ENCODE measurements at places on chromosomes 16 and 17.
A peak's percentile ranks its signal among the peaks of the same experiment; 100 is the strongest.

- DNase-seq = no peak
Measured at GRCh38 chr17:61689610-61690180, 98.7 kb upstream of the NACA2 start.

- DNase-seq = no peak
Measured at GRCh38 chr17:36994438-36994837, 45.7 kb downstream of the AATF start.

- DNase-seq = no peak
Measured at GRCh38 chr16:58035356-58036170, 10.0 kb downstream of the MMP15 start.

DNA sequence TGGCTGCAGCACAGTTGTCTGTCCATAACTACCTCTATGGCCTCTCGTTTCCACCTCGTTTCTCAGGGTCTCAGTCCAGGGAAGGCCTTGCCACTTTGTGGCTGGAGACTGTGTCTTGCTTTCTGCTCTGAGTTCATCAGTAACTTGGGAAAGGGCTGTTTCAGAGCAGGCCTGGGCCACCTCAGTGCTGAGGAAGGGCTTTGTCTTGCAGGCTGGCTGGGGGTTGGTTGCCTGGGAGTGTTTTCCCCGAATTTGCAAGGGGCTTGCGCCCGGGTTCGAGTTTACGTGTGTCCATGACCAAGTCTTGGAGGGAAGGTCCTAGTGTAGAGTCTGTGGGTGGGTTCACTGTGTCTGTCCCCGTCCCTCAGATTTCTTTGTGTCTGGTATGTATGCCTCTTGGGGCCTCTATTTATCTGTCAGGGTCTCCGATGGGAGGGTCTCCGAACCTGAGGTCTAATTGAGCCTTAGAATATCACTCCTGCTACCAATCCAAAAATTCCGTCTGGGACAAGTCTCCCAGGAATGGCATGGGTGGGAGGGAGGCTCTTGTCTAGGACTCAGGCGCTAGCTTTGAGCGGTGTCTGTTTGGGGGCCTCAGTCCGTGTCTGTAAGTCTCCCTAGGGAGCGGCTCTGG lies 594 bp upstream of the TGFB1I1 start:
- DNase-seq = no peak

GRCh38 chr17:70098030-70098429 lies 23.0 kb downstream of the KCNJ16 start:
- no peak for DNase-seq

DNA sequence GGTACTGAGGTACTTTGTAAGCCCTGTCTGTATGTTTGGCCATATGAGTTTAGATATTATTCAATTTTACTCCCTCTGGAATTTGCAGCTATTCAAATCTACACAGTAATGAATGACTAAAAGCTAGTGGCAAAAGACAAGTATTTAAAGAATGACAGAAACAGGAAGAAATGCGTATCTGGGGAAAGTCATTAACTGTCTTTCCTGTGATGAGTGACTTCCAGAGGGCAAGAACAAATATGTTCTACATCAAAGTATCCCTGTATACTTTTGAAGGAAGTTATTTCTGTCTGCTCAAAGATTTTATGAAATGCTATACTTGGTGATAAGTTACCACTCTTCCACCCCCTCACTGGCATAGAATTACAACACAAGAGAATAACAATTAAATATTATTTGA lies 489.3 kb upstream of the SOX9 start:
- no peak for DNase-seq

DNA sequence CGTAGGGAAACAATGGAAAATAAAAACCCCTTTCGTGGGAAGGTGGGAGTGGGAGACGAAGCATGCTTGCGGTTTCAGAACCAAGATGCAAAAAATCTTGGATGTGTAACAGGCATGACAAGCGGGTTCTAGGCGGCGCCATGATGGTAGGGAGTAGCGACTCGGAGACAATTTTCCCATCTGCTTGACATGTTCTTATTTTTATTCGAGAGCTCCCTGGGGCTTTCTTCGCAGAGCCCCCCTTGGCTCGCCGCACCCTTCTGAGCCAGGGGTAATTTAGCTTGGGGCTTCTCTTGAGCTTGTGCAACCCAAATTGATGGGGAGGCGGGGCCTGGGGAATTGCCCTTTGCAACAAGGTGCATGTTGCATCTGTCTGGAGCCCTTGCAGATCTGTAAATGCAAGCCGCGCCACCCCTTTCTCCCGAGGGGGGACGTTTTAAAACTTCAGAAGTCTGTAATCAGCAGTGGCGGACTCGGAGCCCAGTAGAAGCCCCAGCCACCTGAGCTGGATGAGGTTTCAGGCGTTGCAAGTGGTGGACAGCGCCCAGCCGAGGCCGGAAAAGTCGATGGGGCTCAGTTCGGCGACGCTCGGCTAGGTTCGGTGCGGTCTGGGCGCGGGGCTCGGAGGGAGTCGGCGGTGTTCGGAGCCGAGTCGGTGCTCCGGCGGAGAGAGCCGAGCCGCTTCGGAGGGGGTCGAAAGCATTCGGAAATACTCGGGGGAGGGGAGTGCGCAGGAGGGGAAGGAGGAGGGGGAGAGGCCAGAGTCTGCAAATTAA lies 2.9 kb downstream of the GNAO1 start:
- no peak for DNase-seq

- no peak for DNase-seq
Measured at GRCh38 chr17:7499161-7499560, 15.0 kb downstream of the POLR2A start.

DNA sequence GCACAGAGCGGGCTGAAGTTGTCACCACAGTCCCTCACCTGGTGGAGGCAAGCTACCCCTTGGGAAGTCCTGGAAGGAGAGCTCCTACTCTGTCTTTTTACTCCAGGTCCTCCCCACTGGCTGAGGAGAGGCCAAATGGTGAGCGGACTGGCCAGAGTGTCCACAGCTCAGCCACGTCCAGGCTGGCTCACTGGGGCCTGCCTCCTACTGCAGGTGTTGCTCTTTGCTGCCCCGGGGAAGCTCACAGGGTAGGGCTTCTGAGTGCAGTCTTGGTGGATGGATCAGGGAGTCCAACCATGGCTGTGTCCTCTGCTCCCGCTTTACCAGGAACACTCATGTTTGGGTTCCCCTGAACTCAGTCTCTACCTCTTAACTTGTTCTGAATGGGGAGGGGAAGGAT lies 2.7 kb downstream of the B9D1 start:
- DNase-seq = no peak

- DNase-seq = peak; percentile 55
Measured at GRCh38 chr17:3913531-3914311, 2.5 kb downstream of the P2RX1 start.

GRCh38 chr16:84323606-84324005 lies 28.9 kb downstream of the WFDC1 start:
- DNase-seq = no peak

DNA sequence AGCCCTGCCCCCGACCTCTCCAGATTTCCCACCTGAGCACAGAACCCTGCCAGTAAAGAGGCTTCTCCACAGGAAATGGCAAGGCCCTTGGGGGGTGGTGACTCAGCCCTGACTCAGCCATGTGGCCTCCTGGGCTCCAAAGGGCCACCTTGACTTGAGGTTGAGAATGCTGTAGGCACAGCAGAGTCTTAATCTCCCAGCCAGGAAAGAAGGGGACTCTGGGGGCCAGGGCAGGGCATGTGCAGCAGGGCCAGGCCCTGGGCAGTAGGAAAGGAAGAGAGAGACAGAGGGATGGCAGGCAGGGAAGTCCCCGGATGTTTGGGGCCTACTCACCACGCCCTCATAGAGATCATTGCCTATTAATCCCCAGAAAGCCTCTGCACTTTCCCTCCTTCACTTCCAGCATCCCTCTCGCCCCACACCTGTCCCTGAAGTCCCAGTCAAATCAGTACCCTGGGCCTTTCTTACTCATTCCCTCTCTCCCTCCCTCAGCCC lies 4.8 kb upstream of the ITGA3 start:
- no peak for DNase-seq

- DNase-seq = no peak
Measured at GRCh38 chr17:66135896-66136295, 56.0 kb downstream of the CEP112 start.

- DNase-seq = no peak
Measured at GRCh38 chr16:51407921-51408320, 256.9 kb upstream of the SALL1 start.

DNA sequence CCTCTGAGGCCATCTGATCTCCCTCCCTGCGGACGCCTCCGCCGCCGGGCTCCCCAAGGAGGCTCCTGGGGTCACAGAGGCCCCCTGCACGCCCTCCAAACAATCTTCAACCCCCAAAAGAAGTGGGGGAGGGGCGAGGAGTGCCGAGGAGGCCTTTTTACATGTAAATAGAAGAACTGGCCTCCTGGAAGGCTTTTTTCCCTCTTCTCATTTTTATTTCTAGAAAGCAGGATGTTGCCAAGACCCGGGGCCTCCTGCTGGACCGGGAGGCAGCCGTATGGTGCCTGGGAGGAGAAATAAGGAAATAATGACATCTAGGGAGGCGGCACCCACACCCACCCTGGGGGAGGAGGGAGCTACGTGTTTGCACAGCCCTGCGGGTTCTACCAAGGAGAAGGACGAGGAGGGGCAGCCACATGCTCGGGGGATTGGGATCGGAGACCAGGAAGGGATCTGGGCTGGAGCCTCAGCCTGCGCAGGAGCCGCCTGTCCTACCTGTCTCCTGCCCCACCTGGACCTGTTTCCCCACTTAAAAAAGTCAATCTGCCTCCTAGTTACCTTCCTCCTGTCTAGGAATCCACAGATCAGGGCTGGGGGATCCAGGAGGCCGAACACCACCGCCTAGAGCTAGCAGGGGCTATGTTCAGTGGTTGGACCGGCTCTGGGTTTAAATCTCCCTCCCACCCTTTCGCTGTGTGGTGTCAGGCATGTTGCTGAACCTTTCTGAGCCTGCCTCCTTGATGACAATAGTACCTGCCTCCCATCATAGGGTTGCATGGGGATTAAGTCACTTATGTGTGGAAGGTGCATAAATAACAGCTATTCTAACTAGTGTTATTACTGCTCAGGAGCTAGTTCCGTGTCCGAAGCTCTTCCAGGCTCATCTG lies 175.7 kb upstream of the GSE1 start:
- no peak for DNase-seq

GRCh38 chr17:50939795-50940684 lies 73.9 kb upstream of the TOB1 start:
- no peak for DNase-seq

- DNase-seq = no peak
Measured at GRCh38 chr16:52460639-52461178, 86.2 kb downstream of the TOX3 start.

DNA sequence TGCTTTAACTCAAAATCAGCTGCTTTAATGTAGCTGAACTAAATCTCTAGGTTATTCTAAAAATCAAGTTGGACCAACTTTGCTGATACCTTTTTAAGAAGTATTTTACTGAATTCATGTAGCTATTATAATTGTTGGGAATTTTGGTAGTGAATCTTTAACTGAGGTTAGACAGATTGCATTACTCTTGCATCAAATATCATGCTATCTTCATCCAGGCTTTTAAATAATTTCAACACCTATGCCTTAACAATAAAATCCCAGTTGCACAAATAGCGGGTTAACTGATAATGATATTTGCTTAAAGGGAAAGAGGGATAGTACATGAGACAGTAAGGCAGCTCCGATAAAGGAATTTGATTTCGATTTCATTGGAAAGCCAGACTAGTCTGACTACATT lies 241.3 kb upstream of the TBX2 start:
- DNase-seq = no peak

- DNase-seq = no peak
Measured at GRCh38 chr16:1367486-1368174, 15.9 kb downstream of the GNPTG start.

DNA sequence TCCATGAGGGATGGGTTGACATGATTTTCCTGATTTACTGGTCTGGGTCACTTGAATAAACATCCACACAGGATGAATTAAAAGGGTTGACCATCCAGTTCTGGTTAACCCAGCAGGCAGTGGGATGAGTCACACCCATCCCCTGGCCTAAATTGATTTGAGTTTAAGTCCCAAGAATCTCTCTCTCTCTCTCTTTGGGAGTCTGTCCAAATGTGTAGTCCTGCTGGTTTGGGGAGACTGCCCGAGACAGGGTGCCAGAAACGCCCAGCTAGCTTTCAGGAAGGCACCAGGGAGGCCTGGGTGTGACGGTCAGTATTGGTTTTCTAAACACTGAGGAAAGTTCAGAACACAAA lies 38.8 kb downstream of the SCPEP1 start:
- no peak for DNase-seq

- DNase-seq = no peak
Measured at GRCh38 chr16:50602531-50603205, 54.5 kb downstream of the NKD1 start.

DNA sequence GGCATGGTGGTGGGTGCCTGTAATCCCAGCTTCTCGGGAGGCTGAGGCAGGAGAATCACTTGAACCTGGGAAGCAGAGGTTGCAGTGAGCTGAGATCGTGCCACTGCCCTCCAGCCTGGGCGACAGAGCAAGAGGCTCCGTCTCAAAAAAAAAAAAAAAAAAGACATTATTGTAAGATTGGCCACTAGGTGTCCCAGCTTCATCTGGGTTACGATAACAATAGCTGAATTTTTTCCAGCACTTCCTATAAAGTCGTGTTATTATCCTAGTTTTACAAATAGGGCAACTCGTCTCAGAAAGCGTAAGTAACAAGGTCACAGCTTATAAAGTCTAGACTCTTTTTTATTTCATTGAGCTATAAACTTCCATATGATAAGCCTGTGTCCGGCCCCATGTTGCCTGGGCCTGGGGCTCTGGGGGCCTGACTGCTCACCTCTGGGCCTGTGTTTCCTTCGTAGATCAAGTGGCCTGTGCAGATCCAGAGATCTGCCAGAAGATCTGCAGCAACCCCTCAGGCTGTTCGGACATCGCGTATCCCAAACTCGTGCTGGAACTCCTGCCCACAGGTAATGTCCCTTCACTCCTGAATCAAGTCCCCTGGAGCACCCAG lies 60.5 kb downstream of the SLC5A11 start:
- no peak for DNase-seq

DNA sequence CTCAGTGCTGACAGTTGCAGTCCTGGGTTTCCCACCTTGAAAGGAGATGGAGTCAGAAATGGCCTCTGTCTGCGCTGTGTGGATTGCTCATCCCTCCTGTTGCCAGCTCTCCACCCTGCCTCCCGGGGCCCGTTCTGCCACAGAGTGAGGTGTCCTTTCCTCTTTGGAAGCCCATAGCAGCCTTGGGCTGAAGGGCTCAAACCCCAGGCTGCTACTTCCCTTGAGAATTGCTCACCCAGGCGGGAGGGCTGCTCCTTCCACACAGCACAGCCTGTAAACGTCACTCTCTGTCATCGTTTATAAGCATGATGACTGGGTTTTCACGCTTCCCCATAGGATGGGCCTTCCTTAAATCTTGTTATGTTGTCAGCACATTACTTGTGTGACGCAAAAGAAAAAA lies 62.7 kb downstream of the FOXK2 start:
- DNase-seq = no peak
